Hypothalamus (tissue), 51 donors: ENCODE measurements at places on chromosomes 7 and 10.

- DNase-seq: peak; percentile 18
Observed at GRCh38 chr7:2567679-2568278, 9.0 kb downstream of the IQCE start.

- DNase-seq: no peak
Observed at GRCh38 chr10:89516149-89516832, 19.1 kb downstream of the SLC16A12 start.

- DNase-seq: no peak
Observed at GRCh38 chr10:131722121-131722520, 178.7 kb upstream of the PPP2R2D start.

- DNase-seq: no peak
Observed at GRCh38 chr10:33325929-33326328, 8.5 kb downstream of the NRP1 start.

DNA sequence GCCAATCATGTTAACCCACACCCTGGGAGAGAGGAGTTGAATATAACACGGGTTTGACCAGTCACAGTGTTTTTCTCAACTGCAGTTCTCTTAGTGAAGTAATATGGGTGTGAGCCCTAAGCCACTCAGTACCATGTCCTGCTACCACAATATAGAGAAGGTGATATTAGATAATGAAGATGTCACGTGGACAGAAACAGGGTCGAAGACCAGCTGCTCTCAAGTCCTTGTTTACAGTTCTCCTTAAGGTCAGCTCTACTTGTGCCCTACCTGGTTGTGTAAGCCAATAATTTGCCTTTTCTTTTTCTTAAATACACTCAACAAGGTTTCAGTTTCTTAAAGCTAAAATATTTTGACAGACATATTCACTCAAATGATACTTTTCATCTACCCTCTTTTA lies 128.3 kb upstream of the POT1 start:
- no peak for DNase-seq

- no peak for DNase-seq
Observed at GRCh38 chr7:55099066-55099820, 80.4 kb downstream of the EGFR start.

DNA sequence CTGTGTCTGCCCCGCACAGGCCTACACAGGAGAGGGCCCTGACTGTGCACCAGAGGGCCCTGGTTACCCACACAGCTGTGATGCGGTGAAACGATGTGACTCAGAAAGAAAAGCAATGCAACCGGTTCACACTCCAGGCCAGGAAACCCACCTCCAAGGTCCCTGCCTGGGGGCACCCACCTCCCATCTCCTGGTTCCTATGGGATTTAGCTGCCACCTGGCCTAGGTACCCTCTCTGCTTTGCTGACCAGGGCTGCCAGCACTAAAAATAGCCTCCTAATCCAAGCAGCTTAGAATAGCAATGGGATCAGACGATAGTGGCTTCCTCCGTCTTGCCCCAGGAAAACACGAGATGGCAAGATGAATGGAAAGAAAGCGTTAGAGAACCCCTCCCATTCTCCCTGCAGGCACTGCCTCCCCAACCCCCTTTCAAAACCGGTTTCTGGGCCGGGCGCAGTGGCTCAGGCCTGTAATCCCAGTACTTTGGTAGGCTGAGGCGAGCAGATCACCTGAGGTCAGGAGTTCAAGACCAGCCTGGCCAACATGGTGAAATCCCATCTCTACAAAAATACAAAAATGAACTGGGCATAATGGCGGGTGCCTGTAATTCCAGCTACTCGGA lies 12.4 kb downstream of the RBP3 start:
- DNase-seq: no peak

DNA sequence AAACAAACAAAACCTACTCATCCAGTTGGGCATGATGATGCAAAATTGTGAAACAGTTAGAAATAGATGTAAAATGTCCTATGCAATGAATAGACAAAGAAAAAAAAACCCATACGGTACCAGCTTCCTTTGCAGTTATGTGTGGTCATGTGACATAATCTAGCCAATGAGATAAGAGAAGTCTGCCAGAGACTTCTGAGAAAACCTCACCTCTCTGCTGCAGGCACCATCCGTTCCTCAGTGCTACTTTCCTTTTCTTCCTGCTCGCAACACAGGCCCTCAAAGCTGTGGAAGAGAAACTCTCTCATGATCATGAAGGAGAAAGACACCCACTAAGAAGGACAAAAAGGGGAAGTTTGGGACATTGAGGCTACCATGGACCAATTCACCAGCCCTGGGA lies 76.8 kb upstream of the CARD11 start:
- DNase-seq: no peak

GRCh38 chr10:132583456-132583855 lies 45.9 kb downstream of the INPP5A start:
- DNase-seq: no peak

GRCh38 chr7:156073366-156074052 lies 261.2 kb upstream of the SHH start:
- no peak for DNase-seq

GRCh38 chr10:124715439-124715838 lies 28.7 kb downstream of the FAM53B start:
- no peak for DNase-seq

DNA sequence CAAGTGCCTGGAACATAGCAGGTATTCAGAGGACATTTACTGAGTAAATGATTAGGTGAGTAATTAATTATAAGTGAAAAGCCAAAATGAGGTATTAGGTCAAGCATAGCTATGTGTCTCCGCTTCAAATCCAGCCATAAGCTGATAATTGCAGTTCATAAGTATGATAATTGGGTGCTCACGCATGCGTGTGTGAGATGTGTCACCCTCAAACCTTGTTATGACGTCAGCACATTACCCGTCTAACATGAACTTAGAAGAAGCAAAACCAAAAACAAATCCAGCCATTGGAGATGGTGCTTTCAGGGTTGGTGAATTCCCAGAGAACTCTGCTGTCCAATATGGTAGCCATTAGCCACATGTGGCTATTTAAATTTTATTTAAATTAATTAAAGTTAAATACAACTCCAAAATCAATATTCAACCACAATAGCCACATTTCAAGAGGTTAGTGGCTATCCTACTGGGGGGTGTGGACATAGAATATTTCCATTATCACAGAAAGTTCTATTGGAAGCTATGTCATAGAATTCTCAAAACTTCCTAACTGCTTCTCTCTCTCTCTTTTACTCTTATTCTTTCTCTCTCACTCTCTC lies at the start of gene CPA5:
Gene CPA5 (plus strand): TSS at position 546 of the 596 bp plus-strand sequence. CDS start 1,670 bp downstream, outside the sequence.
- DNase-seq: no peak

DNA sequence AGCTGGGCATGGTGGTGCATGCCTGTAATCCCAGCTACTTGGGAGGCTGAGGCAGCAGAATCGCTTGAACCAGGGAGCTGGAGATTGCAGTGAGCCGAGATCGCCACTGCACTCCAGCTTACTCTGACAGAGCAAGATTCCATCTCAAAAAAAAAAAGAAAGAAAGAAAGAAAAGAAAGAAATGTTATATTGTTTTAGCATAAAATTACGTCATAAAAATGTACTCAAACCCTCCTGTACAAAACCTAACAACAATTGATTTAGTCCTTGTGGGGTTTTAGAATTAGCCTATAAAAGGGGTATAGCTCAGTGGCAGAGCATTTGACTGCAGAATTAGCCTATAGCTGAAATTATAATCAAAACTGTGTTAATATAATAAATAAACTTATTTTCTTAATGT lies 27.9 kb downstream of the PIK3AP1 start:
- DNase-seq: no peak

- DNase-seq: no peak
Observed at GRCh38 chr10:76444034-76444800, 1012.8 kb downstream of the LRMDA start.

DNA sequence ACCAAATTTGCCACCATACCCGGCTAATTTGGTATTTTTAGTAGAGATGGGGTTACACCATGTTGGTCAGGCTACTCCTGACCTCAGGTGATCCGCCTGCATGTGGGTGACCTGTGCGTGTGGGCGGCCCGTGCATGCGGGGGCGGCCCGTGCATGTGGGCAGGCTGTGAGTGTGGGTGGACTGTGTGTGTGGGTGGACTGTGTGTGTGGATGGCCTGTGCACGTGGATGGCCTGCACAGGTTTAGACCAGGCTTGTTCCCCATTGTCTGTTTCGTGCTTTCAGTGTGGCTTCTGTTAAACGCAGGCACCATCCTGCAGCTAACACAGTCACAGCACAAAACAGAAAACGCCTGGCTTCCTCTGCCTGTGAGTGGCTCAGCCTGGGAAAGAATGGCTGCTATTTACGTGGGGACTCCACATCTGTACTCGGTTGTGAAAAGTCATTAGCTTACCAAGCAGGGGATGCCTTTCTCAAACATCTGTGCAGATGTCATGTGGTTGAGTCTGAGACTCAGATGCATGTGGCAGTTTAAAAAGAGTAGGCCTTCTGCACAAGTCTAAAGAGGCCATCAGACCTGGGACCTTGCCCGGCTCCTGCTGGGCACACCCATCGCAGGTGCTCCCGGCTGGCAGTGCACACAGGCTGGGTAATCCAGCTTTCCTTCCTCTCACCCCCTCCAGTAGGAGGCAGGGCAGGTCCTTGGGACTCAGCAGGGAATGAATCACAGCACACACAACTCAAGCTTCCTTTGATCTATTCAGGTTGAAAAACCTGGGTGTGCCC lies 91.6 kb downstream of the COBL start:
- no peak for DNase-seq

GRCh38 chr7:87106974-87107612 lies 45.2 kb upstream of the DMTF1 start:
- DNase-seq: no peak

DNA sequence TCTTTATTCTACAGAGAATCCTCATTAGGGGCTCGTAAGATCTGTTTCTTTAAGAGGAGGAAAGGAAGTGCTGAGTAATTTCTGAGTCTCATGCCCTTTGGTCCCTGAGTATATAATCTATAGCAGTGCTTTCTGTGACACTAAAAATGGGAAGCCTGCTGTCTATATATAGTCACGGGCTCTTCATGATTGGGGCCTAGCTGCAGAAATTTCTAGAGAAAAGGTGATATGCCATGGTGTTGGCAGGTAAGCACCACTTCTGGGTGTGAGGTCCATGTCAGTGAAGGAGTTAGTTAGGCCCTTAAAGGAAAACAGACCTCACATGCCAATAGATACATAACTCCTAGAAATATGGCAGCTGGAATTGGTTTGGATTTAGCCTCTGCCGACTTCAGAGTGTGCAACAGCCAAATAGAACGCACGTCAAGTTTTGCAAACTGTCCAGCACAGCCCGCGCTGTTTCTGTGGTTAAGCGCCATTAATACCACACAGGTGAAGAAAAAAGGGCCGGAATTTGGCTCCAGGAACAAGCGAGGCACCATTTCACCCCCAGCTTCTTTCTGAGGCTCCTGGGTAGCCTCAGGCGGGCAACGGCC lies 123.2 kb downstream of the TACC2 start:
- no peak for DNase-seq

GRCh38 chr7:106367018-106367420 lies 82.2 kb upstream of the NAMPT start:
- no peak for DNase-seq

DNA sequence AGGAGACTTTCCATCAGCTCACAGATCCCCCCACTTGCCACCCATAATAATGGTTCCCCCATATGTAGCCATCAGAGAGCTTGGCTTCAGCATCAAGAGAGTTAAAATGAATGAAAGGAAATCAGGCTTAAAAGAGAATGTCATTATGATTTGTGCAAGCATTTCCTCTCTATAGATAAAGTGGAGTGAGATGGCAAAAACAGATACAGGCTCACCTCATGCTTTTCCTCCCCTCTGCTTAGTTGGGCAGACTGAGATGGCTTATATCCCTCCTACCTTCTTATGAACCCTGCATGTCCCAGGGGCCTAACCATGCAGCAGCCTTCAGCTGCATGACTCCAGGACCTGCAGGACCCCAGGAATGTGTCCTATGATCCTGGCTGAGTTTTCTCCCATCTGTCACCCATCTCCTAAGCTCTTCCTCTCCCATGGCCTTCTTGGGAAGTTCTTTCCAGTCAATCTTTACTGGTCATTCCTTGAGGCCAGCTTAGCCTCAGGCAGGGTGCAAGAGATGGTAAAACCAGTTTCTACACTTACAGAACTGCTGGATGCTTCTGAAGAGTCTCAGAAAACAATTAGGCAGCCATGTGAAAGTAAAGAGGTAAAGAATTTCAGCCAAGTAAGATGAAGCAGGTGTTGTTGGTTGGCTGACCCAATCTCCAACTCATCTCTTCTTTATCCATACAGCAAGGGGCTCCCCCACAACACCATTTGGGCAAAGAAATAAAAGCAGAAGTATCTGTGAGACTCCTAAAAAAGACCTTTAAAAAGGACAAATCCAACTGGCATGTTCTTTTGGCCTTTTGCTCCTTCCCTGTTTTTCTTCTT lies 159.7 kb downstream of the RTKN2 start:
- DNase-seq: no peak

GRCh38 chr10:31401287-31401686 lies 82.3 kb downstream of the ZEB1 start:
- no peak for DNase-seq

DNA sequence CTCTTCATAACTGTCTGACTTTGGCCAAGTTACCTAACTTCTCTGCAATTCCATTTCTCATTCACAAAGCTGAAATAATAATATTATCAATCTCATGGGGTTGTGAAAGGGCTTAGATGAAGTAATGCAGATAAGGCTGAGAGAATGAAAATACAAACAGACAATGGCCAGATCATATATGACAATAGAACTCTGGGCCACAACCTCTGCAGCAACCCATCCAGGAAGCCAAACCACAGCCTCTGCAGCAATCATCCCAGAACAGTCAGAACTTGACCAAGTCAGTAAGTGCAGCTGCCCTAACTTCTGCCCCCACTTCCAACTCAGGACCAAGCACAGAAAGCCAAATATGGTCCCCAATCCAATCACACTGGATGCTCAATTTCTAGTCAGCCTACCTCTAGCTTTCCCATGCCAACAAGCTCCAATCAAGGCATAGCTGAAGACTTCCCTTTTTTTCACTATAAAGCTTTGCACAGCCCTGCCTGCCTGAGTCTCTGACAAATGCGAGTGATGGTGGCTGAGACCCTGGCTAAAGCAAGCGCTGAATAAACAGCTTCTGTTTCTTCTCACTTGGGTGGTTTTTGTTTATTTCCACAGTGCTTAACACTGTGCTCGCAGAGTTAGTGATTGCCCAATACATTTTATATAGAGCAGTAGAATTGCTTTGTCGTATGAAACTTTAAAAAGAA lies 34.8 kb upstream of the TNPO3 start:
- no peak for DNase-seq

DNA sequence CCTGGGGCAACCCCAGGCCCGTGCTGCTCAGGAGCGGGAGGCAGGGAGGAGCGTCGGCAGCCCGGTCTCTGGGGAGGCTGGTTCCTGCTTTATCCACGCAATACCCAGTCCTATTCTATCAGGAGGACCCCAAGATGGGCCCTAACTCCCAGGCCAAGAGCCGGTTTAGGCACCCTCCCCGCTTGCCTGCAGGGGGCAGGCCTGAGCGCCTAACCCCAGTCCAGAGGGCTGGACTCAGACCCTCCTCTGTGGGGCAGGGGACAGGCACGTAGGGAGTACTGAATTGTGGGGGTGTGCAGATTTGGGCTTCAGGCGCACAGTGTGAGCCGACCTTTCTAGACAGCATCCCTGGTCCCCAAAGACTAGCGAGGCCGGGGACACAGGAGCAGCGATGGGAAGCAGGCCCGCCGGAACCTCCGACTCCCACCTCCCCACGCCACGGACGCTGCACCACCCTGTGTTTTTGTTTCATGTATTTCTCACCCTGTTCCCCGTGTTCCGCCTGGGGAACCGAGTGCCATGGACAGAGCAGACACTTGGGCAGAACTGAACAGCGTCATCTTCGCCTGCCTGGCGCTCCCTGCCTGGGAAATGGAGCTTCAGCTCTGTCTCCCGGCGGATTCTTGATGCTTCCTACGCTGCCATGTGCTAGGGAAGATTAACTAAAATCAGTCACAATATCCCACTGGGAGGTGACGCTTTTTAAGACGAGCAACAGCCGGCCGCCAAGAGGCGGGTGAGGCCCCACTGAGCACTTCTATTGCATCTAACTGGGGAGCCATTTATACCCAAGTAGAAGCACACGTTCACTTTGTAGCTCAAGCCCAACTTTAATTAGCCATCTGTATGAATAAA lies 5.3 kb downstream of the NUDT1 start:
- DNase-seq: no peak
